Amygdala (tissue), 56 donors: ENCODE measurements at places on chromosomes 4 and X.

DNA sequence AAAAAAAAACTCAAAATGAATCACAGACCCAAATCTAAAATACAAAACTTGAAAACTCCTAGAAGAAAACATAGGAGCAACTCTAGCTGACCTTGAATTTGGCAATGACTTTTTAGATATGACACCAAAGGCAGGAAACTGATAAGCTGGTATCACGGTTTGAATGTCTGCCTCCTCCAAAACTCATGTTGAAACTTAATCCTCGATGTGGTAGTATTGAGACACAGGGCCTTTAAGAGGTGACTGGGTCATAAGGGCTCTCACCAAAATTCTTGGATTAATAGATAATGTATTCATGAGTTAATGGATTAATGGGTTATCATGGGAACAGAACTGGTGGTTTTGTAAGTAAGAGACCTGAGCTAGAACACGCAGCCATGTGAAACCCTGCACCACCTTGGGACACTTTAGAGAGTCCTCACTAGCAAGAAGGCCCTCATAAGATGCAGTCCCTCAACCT, 40.5 kb downstream of the FRYL start:
- DNase-seq, result no peak

GRCh38 chr4:111601671-111602070, 543.6 kb upstream of the FAM241A start:
- DNase-seq, result no peak

GRCh38 chr4:142539796-142540482, 306.2 kb downstream of the INPP4B start:
- no peak for DNase-seq

GRCh38 chr4:125389713-125390112, 75.0 kb downstream of the FAT4 start:
- no peak for DNase-seq

- no peak for DNase-seq
These were observed 54.1 kb upstream of the PRPS1 start for GRCh38 chrX:107574054-107574683.
